GM18507 (cell line): ENCODE measurements at places on chromosomes 2 and 18.

- DNase-seq, result no peak
These were observed 255.2 kb downstream of the ACKR3 start for GRCh38 chr2:236824836-236825235.

- DNase-seq, result no peak
These were observed 84.8 kb upstream of the PTPRM start for GRCh38 chr18:7482342-7482741.

DNA sequence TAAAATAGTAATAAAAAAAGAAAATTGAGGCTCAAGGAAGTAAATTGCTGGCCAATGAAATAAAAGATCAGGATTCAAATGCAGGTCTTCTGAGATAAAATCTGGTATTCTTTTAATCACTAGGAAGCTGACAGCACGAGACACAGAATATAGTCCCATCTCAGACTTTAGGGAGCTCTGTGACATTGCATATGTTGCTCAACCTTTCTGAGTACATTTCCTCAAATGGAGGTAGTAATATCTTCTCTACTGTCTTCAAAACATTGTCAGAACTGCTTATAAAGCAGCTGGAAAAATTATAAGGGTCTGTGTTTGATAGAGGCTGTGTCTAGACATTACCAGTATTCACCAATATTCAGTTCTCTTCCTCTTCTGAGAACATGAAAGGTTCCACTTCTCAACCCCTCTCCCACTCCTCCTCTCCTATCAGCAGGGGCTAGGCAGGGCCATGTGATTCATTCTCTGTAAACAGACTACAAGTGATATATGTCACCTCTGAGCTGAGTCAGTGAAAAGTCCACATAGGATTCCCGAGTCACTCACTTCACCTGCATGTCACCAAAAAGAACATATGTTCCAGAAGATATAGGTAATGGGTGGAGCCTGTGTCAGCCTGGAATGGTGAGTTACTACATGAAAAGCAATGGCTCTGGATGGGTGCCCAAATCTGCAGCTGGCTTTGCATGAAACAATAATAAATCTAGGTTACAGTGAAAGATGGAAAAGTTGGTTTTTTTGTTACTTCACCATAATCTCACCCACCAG is 7.1 kb downstream of the KCNE4 start:
- DNase-seq, result no peak

- no peak for DNase-seq
These were observed 59.3 kb downstream of the KIF1A start for GRCh38 chr2:240760576-240761246.

DNA sequence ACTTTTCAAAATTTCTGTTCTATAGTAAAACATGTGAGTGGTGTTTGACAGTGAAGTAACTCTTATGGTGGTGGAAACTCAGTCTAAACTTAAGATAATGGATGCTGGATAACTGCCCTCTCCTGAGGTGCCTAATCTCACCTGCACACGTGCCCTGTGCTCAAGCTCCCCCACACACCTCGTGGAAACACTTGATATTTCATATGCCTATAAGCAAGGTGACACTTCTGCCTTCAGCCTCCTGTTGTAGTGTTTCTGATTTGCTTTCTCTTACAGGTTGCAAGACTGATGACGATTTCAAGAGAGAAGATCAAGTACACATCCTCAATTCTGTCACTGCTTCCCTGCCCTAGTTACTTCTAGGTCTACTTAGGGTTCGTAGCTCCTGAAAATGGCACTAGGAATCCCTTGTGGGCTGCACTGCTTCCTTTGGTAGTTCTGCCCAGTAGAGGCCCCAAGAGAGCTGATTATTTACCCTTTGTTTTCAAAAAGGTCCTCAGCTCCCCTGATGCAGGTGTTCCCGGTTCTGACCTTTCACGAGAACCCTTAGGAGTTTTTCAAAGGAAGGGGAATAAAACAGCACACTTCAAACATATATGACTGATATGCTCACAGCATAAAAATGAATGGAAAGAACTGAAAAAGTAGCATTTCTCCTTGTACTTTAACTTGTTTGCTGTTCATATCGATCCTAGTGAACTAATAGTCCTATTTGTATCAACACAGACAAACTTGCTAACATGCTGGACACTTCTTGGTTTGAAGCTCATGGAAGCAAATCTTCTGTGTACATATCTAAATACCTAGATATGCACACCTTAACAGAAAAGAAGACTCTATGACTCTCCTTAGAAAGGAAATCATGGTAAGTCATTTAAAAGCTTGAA is 6.7 kb downstream of the CAVIN2 start:
- no peak for DNase-seq
